ENCODE measurements at places on chromosomes 4 and X.

GRCh38 chr4:163111588-163111987 is 55.1 kb downstream of the NAF1 start:
- no peak for DNase-seq

DNA sequence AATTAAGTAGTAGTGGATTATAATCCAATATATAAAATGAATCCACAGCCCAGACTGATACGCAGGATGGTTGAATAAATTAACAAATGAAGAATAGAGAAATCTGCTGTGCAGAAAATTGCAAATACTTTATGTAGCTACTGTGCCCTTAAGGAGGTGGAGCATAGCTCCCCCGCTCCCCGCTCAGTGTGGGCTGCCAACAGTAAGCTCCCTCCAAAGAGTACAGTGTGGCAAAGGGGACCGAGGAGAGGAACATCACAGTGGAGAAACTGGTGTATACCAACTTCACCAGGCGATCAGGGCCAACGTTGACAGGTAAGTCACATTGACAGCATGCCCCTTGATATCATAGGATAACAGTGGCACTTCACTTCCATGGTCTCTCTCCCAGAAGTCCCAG is 57.9 kb upstream of the CLDN34 start:
- no peak for DNase-seq

- DNase-seq, result no peak
Measured at GRCh38 chrX:1011691-1012283, 200.7 kb downstream of the CRLF2 start.

GRCh38 chrX:39196192-39197102 is 395.2 kb downstream of the MID1IP1 start:
- DNase-seq, result peak; percentile 49

DNA sequence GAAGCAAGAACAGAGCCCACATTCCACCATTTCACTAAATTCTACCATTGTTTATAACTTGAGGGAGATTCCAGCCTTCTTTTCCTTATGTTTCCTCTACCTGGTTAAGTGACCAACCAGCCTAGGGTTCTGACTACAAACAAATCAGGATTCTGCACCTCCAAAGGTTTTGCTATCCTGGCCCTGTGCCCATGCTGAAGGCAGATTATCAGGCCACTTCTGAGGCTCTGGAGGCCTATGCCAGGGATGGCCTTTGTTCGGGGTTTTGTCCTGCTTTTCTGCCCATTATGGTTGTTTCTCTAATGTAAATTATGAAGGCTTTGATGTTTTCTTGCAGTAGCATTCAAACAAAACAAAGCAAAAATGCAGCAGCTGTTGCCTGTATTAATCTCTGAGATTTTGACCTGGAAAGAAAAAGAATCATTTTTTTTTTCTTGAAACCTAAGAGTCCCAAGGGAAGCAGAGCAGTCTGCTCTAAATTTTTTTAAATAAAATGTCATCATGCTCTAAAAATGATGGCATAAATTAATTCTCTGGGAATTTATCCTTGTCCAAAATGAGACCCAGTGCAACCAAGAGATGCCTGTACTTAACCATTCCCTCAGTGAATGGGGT is 55.6 kb downstream of the RNF150 start:
- no peak for DNase-seq

DNA sequence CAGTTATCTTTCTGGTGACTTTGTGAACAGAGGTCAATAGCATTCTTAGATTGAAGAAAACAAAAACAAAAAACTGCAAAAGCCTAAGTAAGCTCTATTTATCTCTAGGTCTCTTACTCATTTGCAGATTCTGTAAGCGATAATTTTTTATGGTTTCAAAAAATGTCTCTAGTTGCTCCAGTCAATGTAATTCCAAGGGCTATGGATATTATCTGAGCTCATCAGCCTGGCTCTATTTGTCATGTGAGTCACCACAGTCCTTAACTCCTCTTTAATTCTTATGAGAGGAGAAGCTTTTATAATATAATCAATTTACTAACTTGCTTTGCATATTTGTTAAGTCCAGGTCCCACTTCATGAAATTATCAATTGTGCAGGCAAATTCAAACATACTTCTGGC is 79.1 kb downstream of the NPFFR2 start:
- DNase-seq, result no peak

DNA sequence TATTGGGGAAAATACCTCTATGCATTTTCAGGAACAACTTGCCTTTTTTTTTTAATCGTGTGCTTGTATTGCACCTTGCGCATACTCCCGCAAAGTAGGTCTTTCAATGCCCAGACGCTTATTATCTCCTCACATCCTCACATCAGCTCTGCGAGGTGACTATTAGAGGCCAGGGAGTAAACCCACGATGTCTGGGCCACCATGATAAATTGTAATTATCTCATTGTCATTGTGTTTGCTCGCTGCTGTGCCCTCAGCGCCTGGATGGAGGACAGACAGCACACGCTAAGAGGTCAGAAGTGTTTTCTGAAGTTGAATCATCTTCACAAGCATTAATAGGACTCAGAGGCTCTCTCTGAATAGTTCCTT is 1.0 kb upstream of the RELL1 start:
- no peak for DNase-seq

DNA sequence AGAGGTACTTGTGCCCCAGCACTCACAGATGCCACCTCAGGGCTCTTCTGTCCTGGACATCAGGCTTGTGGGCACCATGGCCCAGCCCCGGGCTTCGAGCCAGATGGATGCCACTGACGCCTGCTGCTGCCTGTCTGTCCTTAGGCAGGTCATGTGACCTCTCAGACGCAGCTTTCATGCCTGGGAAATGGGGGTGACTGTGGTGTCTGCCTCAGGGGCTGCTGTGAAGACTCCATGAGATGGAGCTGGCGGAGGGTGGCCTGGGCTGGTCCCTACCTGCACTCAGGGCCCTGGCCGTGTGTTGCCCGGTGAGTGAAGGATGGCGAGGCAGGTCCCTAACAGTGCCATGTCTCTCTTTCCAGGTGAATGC is 6.5 kb downstream of the CPZ start:
- no peak for DNase-seq

DNA sequence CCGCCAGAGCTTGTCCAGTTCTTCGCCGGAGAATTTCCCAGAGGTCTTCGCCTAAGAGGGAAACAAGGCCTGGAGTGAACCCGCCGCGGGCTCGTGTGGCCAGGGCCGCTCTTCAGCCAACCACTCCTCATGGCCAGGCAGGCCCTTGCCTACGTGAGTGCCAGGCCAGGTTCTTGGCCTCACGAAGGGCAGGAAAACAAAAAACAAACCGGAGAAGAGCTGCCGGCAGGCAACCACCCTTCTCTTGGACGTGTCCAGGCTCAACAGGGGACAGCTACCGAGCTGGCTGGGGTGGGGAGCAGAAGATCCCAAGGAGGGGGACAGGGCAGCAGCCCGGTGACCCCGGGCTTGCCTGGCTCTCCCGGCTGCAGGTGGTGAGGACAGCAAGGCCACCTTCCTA is 13.3 kb downstream of the LRPAP1 start:
- no peak for DNase-seq

GRCh38 chrX:154516656-154517100 is 646 bp upstream of the FAM3A start:
- no peak for DNase-seq

- DNase-seq, result no peak
Measured at GRCh38 chr4:11597506-11597905, 168.8 kb upstream of the HS3ST1 start.

GRCh38 chr4:81963763-81964020 is 410.1 kb downstream of the HNRNPD start:
- DNase-seq, result no peak

Measured in stimulated activated CD4-positive, alpha-beta T cell treated with anti-CD3 and anti-CD28 coated beads, Interleukin-4, amount 100 ng/mL, for 4 hours (primary cell).